Lower lobe of right lung (tissue), 2 donors: ENCODE measurements at places on chromosomes 16 and 17. TPM values are rescaled to one million over a fixed set of nuclear protein-coding genes. Genes with fewer than 3 reads are reported as not detected.

UTS2R gene
- total RNA-seq: not detected

ZG16 gene
- not detected for total RNA-seq

KRTAP4-1 gene
- not detected for total RNA-seq

MLX gene
- total RNA-seq: 70.5 TPM

DNA sequence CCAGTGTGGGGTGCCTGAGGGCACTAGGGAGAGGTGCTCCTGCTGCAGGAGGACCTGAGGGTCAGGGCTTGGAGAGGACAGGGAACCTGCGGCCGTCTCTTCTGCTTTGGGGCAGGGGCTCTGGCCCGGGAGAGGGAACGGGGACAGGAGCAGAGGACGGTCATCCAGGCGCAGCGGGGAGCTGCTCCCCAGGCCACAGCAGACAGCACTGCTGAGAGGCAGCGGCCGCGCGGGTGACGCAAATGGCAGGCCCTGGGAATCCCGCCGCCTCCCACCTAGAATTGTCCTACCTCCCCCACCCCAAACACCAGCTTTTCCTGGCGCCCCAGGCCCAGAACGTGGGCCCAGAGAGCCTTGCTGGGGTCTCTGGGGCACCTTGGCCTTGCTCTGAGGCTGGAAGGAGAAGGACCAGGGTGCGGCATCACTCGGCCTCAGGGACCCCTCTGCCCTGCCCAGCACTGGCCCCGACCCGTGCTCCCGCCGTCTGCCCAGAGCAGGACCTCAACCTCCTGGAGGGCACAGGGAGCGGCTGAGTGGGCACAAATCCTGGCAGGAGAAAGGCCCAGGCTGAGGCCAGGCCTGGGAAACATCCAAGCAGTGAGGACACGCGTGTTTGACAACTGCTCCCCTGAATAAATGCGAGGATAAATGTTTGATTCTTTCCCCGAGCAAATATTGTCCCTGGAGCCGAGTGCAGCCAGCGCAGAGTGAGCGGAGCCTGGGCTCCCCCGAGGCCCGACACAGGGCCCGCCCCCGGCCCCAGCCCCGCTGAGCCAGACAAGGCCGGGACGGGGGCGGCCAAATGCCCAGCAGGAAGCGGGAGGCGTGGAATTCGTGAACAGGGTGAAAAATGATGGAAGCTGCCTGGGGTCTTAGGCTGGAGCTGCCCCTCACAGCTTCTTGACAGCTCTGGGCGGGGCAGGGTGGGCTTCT lies 8.5 kb downstream of the SSTR5 start:
- no peak for DNase-seq

DNA sequence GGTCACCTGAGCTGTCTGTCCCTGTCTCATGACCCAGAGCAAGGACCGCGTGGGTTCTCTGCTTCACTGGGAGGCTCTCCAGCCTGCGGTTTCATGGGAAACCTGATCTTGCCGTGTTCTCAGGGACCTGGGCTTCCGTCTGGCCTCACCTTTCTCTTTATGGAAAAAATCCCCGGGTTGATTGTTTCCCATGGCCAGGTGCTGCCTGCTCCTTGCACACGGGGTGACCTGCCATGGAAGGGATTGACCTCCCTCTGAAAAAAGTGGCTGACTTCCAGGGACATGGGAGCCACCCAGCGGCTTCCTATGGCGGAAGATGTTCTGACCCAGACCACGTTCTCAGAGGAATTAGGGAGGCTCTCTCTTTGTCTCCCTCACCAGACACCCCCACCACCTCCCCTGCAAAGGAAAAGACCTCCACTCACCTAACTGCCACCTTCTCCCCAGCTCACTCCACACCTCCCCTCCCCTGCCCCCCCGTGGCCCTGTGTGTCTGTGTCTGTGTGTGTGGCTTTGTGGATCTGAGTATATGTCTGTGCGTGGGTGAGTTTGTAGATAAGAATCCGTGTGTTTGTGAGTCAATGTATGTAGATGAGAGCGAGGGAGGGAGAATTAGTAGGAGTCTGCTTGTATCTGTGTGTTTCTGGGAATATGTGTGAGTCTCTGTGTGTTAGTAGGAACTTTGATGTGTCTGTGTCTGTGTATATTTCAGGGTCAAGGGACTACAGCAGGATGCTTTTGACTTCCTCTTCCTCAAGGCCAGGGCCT lies 154.6 kb downstream of the NTN1 start:
- DNase-seq: no peak

GRCh38 chr16:79213214-79213613 lies 387.3 kb downstream of the MAF start:
- DNase-seq: no peak

- DNase-seq: no peak
Measured at GRCh38 chr16:66670691-66671388, 25.7 kb downstream of the CMTM4 start.

GRCh38 chr17:10512856-10513255 lies 5.5 kb downstream of the MYH1 start:
- DNase-seq: no peak

GRCh38 chr16:65634291-65634690 lies 512.4 kb upstream of the CDH11 start:
- DNase-seq: no peak

- DNase-seq: no peak
Measured at GRCh38 chr16:5523829-5524228, 426.2 kb upstream of the EEF2KMT start.

- DNase-seq: no peak
Measured at GRCh38 chr17:53571342-53571741, 251.4 kb upstream of the KIF2B start.
